ENCODE measurements at places on chromosomes 5 and 9. TPM values are rescaled to one million over a fixed set of nuclear protein-coding genes. Genes with fewer than 3 reads are reported as not detected.

GRCh38 chr9:125476645-125477044 is 215.0 kb downstream of the GAPVD1 start:
- no peak for ATAC-seq

- ATAC-seq: peak; percentile 62
Observed at GRCh38 chr5:138824924-138825863, 49.9 kb downstream of the LRRTM2 start.

GRCh38 chr5:133111299-133111698 is 59.5 kb downstream of the HSPA4 start:
- ATAC-seq: peak; percentile 89

- no peak for ATAC-seq
Observed at GRCh38 chr9:130337784-130338380, 72.3 kb downstream of the HMCN2 start.

GRCh38 chr9:107309271-107309670 is 26.2 kb downstream of the RAD23B start:
- ATAC-seq: no peak

DNA sequence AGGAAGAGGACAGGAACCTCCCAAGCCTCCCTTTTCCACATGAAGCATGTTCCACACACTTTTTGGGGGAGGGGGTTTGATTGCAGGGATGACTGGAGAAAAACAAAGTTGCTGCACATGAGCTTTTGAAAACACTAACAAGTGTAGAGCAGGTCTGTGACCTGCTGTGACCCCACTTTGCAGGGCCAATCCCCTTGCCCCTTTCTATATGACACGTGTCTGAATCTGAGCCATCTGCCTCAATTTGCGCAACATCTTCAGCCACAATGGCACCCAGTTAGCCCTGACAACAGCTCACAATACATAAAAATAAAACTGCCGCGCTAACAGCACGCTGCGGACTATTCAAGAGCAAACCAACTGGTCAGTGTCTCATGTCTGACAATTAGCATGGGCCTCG is 227.8 kb upstream of the TBCA start:
- ATAC-seq: peak; percentile 87

GRCh38 chr5:19002111-19002510 is 985.9 kb downstream of the CDH18 start:
- no peak for ATAC-seq

BNC2 gene
- 1.6 TPM for total RNA-seq

DNA sequence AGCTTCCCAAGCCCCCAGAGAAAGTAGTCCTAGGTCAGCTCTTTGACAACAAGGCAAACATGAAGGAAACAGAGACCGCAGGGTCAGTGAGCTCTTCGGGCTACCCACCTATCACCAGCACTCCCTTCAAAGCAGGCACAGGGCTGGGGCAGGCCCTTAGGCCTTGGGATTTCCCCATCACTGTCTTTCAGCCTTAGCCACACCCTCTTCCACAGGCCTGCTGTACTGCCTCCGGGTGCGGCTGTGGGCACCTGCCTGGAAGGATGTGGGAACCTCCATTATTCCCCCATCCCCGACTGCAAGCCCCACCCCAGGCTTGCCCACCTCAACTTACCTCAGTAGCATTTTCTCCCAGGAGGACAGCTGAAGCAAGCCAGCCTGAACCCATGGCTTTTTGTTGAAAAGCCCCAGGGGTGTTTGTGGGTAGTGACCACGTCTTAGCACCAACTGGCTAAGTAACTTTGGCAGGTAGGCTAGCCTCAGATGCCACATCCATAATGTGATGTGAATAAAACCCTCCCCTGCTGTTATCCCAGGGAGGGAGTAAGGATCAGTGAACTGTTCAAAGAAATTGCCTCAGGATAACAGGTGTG is 100.2 kb downstream of the PIK3R1 start:
- no peak for ATAC-seq

DNA sequence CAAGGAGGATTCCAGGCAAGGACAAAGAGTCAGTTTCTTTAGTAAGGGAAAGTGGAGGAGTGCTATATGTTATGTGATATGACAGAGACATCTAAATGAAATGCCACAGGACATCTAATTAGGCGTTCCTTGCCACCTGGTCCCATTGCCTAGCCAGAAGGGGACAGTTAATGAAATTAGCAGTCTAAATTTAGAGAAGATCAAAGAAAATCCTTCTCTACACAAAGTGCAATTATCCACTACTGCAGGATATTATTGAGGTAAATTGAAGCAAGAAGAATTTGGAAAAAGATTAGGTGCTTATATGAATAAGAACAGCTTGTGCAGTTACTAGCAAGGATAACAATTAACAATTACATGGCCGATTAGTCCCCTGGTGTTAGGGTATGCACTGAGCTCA is 495.3 kb upstream of the NMUR2 start:
- ATAC-seq: no peak

GRCh38 chr5:40570408-40571129 is 109.1 kb upstream of the PTGER4 start:
- ATAC-seq: no peak

- no peak for ATAC-seq
Observed at GRCh38 chr5:33312571-33313549, 127.9 kb upstream of the TARS1 start.

KIAA0825 gene
- 5.0 TPM for total RNA-seq

DNA sequence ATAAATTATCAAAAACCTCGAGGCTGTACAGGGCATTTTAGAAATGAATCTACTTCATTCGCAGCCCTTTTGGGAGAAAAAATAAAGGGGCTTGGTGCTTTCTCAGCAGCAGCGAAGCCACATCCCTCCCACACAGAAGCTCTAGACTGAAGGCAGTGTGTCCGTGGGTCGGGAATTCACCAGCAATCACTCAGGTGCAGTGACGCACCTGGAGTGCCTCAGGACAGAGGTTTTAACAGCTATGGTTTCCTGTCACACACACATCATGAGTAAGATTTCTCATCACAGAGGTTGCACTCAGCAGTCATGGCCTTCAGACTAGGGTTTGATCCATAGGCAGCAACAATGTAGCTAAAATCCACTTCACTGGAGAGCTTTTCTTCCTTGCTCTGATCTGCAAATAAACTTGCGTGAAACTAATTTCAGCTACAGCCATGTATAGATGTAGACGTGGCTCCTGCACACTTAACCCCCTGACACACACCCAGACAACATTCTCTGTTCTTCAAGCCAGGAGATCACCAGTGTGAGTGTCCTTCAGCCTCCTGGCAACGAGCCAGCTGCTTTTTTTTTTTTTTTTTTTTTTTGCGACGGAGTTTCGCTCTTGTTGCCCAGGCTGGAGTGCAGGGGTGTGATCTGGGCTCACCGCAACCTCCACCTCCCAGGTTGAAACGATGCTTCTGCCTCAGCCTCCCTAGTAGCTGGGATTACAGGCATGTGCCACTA is 34.8 kb downstream of the DYNC2I2 start:
- no peak for ATAC-seq

TAF1L gene
- 0.19 TPM for total RNA-seq

DNA sequence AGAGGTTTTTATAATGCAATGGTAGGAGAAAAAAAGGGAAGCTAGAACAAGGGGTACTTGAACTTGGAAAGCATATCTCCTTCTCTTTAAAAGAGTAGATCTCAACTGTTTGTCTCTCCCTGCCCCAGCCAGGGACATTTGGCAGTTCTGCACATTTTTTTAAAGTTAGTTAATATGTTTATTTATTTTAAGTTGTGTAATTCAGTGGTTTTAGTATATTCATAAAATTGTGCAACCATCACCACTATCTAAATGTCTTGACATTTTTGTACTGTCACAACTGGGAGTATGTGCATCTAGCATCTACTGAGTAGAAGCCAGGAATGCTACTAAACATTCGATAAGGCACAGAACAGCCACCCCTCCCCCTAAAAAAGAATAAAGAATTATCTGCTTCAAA is 103.5 kb upstream of the DPYSL3 start:
- ATAC-seq: no peak
